Bronchial epithelial cell (primary cell): ENCODE measurements at places on chromosomes 16 and 17. TPM values are rescaled to one million over a fixed set of nuclear protein-coding genes. Genes with fewer than 3 reads are reported as not detected.

DNA sequence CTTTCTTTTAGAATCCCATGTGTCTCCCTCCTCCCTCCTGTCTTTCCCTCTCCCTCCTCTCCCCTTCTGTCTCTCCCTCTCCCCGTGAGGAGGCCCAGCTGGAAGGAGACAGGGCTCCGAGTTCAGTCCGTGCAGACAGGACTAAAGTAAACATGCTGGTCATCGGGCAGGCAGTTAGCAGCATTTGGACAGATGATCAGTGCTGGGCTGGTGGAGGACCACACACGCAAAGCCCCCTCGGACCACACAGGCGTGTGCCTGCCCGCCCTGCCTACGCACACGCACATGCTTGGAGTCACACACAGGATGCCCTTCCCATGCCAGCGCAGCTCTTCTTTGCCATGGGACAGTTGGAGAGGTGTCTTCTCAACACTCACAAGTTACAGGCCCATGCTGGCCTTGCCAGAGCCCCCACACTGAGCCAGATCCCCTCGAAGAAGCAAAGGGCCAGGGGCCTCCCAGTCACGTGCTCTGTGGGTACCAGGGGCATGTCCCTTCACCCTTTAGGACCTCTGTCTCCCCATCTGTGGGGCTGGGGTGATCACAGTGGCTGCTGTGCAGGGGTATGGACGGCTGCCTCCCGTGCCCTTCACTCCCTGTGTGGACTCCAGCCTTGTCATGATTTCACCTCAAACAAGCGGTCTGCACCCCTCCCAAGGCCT, 215.7 kb upstream of the FOXF1 start:
- no peak for DNase-seq

CAPN15 gene
- 27.1 and 31.9 TPM in 2 replicates for total RNA-seq

DNA sequence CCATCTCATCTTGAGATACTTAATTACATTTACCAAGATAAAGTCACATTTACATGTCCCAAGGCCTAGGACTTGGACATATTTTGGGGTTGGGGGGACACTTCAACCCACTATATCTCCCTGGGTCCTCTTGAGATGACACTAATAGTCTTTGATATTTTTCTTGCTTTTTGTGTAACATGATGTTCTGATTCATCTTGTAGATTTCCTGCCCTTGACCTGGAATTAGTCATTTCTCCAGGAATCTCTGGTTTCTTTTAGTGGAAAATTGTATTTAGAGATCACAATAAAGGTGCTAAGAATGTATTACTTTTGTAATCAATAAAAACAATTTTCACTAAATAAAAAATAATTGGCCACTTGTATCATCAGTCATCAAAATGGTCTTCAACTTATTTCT, 157.3 kb downstream of the VPS53 start:
- peak; percentile 17 for DNase-seq

GRCh38 chr17:78241277-78242023, 10.0 kb downstream of the TMEM235 start:
- no peak for DNase-seq

DNA sequence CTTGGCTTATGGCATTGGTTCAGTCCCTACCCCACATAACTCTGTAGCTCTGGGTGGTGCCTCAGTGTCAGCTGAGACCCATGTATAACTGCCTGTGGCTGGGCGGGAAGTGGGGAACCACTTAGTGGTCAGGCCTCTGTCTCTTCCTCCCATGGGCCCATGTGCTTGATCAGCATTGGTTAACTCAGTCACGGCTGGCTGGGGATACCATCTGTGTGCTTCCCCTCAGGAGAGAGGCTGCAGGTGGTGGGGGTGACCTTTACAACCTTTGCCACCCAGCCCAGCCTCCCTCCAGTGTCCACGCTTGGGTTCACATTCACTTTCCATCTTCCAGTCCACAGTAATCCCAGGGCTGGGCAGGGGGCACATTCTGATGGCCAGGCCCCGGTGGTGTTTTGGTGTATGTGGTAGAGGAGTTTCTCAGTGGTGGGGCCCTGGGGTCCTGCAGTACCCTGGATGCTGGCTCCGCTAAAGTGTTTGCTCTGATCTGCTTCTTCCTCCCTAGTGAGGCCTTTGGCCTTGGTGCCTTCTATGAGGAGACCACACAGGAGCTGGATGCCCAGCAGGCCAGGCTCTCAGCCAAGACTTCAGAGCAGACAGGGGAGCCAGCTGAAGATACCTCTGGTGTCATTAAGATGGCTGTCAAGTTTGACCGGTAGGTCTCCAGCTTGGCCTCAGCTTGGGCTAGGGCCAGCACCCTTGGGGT, 10.2 kb upstream of the NFATC3 start:
- DNase-seq = no peak

GRCh38 chr16:5776876-5777275, 679.3 kb upstream of the EEF2KMT start:
- DNase-seq = no peak

DNA sequence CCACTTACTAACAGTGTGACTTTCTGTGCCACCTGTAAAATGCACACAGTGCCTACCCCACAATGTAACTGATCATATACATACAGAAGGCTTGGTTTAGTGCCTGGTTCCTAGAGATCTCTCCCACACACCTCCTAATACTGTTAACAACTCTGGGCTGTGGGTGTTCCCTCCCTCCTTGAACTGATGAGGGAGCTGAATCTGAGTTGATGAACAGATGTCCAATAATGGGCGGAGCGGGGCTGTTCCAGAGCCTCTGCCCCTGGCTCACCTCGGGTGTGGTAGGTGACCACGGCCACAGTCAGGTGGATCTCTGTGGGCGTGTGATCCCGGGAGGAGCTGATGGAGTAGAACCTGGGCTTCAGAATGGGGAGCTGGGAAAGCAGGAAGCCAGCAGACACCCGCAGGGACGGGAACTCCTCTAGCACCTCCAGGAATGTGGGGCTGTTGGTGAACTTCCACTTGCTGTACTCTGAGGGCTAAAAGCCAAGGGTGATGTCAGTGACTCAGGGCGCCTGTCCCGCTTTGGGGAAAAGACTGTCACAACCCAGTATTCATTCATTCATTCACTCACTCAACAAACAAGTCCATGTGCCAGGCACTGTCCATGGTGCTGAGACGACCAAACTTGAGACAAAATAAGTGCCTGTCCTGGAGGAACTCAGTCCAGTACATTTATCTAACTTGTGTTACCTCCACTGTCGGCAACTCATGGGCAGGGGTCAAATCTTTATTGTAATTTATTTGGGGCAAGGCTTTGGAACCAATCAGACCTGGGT, 37.6 kb downstream of the NOS2 start:
- peak; percentile 9 for DNase-seq

- DNase-seq = no peak
Observed at GRCh38 chr17:32928586-32929535, 908 bp downstream of the TMEM98 start.

- DNase-seq = no peak
Observed at GRCh38 chr16:13439766-13440165, 480.2 kb upstream of the ERCC4 start.

C16orf89 gene
- not detected in 2 replicates for total RNA-seq

- no peak for DNase-seq
Observed at GRCh38 chr17:82272495-82273326, 789 bp downstream of the CSNK1D start.

TLCD3B gene
- not detected in 2 replicates for total RNA-seq

ADAD2 gene
- total RNA-seq = not detected in 2 replicates

DNA sequence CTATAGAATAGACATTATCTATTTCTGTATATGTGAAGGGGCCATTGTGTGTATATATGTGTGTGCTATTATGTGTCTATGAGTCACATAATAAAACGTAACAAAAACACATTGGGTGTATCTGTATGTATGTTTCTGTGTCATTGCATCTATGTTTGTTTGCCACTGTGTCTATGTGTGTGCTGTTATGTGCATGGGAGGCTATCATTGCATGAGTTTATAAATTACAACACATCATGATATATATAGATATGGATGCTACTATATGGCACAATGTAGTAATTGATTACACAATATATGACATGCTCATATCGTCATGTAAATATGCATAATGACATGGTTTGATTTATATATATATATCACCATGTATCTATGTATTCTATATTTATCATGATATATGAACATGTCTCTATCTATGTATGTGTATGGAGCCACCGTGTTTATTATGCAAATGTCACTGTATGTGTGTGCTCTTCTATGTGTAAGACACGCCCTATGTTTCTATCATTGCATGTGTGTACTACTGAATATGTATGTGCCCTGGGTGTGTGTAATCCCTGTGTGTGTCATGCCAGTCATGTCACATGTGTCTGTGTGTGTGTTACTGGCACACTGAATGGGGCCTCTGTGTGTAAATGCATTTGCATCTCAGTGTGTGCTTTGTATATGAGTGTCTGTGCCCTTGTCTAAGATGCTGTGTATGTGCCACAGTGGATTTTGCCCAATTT, 1.4 kb upstream of the TSPOAP1 start:
- no peak for DNase-seq

RTN4RL1 gene
- total RNA-seq = 0.13 and 0.26 TPM in 2 replicates

HOXB7 gene
- not detected in 2 replicates for total RNA-seq

GRCh38 chr17:59337741-59338299, 6.4 kb downstream of the YPEL2 start:
- no peak for DNase-seq

DNA sequence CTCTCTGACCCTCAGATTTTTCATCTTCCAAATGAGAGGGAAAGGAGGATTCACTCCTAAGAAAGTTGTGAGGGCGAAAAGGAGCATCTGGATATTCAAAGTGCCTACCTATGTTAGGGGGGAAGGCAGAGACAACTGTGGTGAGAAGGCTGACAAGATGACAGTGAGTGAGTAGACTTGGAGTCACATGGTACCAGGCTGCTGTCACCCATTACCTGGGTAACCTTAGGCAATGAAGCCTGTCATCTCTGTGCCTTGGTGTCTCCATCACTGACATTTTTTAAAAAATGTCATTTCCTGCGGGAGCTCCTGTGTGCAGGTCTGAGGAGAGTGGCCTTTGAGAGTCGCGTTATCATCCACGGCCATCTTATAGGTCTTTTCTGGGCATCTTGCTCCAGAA, 124.0 kb downstream of the MAF start:
- DNase-seq = no peak

- DNase-seq = no peak
Observed at GRCh38 chr17:74413491-74413890, 18.4 kb upstream of the GPRC5C start.

DNA sequence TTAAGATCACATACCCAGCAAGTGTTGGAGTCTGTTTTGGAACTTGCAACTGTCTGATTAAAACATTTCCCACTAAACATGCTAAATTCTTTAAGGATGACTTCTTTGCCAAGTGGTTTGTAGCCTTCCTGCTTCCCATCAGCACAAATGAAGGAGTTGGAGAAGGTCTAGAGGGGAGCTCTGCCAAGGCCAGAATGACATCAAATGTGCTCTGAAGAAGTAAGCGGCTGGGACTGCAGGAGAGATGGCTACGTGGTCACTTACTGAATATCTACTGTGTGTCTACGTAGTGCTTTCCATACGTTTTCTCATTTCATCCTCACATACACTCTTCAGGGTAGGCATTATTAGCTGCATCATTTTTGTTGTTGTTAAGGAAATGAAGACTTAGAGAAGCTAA, 135.7 kb upstream of the NLRP1 start:
- DNase-seq = no peak

KRTAP4-4 gene
- not detected in 2 replicates for total RNA-seq

NTN3 gene
- total RNA-seq = under 0.01 TPM in 1 of 2 replicates, not detected in the other

DNA sequence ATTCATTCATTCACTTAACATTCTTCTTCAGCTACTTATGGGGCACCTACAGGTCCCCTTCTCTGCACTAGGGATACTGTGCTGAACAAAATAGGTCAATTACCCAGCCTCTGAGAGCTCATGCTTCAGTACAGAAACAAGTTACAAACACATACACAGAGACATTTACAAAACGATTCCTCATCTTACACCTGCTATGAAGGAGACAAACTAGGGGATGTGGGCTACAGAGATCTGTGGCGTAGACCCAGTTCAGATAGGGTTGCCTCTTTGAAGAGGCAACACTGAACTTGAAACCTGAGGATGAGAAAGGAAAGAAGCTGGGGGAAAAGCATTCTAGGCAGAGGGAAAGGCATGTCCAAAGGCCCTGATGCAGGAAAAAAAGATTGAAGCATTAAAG, 5.2 kb downstream of the IL21R start:
- no peak for DNase-seq

- no peak for DNase-seq
Observed at GRCh38 chr16:55513616-55514015, 4.7 kb downstream of the LPCAT2 start.

PDIA2 gene
- total RNA-seq = under 0.01 TPM in 1 of 2 replicates, not detected in the other

DNA sequence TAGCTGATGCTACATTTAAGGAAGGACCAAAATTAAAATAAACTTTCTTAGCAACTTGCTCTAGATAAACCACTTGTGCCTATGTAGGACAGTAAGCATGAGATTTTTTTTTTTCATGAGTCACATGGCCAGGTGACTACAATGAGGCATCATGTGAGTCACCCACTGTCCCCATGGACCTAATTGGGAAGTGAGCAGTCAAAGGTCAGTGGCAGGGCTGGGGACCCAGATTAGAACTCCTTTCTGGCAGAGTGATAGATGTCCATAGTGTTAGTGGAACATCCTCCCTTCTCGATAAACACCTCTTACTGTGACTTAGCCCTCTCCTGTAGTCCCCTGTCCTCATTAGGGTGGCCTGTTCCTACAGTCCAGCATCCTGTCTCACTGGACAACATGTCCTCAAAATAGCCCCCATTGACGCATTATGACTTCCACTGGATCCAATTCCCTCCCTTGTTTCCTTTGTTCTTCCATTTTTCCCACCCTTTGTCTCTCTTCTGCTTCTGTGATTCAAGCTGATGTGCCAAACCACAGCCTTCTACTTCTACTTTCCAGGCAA, 12.4 kb downstream of the ITGB3 start:
- peak; percentile 82 for DNase-seq

KRTAP4-12 gene
- not detected in 2 replicates for total RNA-seq

DNA sequence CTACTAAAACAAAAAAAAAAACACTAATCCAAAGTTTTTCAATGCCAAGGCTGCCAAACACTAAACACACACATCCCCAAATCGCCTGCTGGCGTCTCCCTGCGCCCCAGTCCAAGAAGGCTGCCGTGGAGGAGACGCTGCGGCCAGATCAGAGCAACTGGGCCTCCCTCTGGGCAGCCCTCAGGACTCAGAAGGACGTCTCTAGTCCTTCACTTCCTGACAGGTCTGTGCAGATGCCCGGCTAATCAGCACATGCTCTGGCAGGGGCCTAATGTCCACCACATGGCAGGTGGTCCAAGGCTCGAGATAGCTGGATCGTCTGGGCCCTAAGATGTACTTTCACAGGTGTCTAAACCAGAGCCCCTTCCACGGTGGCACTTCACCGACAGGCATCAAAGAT, 2.7 kb downstream of the SLC38A10 start:
- no peak for DNase-seq

CES3 gene
- total RNA-seq = 1.6 and 6.3 TPM in 2 replicates

GRCh38 chr17:73833775-73834488, 189.7 kb upstream of the SDK2 start:
- DNase-seq = no peak

DNA sequence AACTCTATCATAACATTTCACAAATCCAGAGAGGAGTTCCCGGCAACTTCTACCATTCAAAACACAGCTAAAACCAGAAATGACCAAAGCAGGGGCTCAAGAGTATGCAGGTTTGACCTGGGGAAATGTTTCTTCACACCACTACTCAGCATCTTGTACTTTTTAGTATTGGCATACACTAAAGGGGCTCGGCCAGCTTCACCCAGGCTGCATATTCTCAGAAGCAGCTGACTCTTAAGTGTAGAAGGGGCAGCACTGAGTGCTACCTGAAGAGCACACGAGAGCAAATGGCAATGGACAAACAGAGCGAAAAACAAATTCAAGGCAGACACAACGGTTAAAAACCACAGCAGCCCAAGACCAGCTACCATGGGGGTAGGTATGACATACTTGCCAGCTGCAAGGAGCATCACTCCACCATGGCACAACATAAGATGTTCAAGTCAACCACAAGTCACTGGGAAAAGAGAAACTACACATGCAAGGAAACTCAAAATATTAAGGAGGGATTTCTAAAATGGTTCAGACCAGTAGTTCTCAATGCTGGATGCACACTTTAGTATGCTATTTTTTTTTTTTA, 34.4 kb downstream of the N4BP1 start:
- DNase-seq = no peak
